ENCODE measurements at places on chromosomes 13 and 19. TPM values are rescaled to one million over a fixed set of nuclear protein-coding genes. Genes with fewer than 3 reads are reported as not detected.
A peak's percentile ranks its signal among the peaks of the same experiment; 100 is the strongest.

The ZNF492 gene
- total RNA-seq = 1.1 TPM

The TSKS gene
- not detected for total RNA-seq

The ZNF729 gene
- total RNA-seq = not detected

GRCh38 chr19:14333101-14333871 lies 48.0 kb upstream of the ADGRE5 start:
- DNase-seq = peak; percentile 66

DNA sequence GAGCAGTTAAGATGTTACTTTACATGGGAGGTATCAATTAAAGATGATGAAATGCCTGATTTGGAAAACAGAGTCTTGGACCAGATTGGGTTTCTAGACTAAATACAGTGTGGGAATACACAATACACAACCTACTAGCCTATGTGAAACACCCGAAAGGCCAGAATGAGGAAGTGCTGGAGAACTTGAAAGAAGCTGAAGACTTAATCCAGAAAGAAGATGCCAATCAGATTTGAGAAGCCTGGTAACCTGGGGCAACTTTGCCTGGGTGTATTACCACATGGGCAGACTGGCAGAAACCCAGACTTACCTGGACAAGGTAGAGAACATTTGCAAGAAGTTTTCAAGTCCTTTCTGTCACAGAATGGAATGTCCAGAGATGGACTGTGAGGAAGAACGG lies 43.2 kb downstream of the N4BP2L1 start:
- DNase-seq = no peak

- DNase-seq = no peak
Measured at GRCh38 chr19:49592486-49593232, 1.7 kb downstream of the PRR12 start.

GRCh38 chr19:40689339-40690049 lies 957 bp downstream of the NUMBL start:
- peak; percentile 44 for DNase-seq

- no peak for DNase-seq
Measured at GRCh38 chr13:39483326-39483725, 119.7 kb downstream of the LHFPL6 start.

DNA sequence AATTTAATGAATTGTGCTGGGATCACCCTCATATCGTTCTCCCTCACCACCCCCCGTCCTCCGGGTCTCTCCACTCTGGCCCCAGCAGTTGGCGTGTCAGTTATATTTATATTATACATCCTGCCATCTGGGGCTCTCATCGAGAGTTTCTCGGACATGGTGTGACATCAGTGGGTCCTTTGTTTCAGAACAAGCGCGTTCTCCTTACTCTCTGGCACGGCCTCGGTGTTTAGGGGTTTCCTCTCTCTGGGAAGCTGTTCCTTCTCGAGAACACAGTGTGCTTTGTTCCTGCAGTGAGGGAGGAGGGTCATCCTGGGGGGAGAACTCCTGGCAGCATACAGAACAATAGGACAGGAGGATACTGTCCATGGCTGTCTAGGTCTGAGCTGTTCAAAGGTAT lies 9.8 kb upstream of the MCF2L start:
- no peak for DNase-seq
